ENCODE measurements at places on chromosomes 6 and 20. TPM values are rescaled to one million over a fixed set of nuclear protein-coding genes. Genes with fewer than 3 reads are reported as not detected.

The PRND gene
- total RNA-seq: 0.25 TPM

The GPX5 gene
- total RNA-seq: not detected

The HTR1E gene
- not detected for total RNA-seq

The PRDM1 gene
- total RNA-seq: 1.7 TPM

The SYCP2L gene
- total RNA-seq: 7.1 TPM

Data from temporal lobe (tissue), 4 donors.